ENCODE measurements at places on chromosomes 6 and 20. TPM values are rescaled to one million over a fixed set of nuclear protein-coding genes. Genes with fewer than 3 reads are reported as not detected.

The MYCT1 gene
- total RNA-seq, result not detected

The CTAGE9 gene
- not detected for total RNA-seq

The DSTN gene
- 77.4 TPM for total RNA-seq

The CSNK2A1 gene
- total RNA-seq, result 111 TPM

The OOEP gene
- total RNA-seq, result 0.57 TPM

Measured in activated CD4-positive, alpha-beta T cell treated with anti-CD3 and anti-CD28 coated beads, Interleukin-2, amount 10 ng/mL, durations not matched to agents 7 days and 5 days (primary cell).